ENCODE measurements at places on chromosomes 7 and 10.

DNA sequence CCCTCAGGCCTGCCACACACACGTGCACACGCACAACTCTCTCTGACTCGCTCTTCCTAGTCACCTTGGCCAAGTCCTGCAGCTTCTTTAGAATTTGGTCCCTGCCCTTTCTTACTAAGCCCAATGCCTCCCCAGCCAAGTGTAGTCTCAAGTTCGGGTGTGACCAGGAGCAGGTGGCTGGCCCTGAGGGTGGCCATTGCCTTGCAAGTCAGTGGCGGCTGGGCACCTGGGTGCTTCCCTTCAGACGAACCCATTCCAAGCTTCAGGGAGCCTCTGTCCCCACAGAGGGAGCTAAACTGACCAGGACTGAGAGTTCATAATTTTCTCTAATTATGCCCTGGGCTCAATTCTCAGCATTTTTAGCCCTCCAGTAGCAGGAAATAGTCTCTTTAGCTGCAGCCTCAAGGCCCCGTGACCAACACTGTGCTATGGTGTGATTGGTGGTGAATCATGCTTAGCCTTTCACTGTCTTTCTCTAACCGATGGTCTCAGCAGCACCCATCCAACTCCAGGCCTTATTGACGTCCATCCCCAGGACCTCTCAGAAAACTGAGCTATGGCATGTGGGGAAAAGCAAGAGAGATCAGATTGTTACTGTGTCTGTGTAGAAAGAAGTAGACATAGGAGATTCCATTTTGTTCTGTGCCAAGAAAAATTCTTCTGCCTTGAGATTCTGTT lies 34.7 kb upstream of the FXYD4 start:
- DNase-seq, result no peak

- DNase-seq, result no peak
Observed at GRCh38 chr10:113340282-113340681, 212.6 kb upstream of the HABP2 start.

- no peak for DNase-seq
Observed at GRCh38 chr7:52712938-52713337, 322.5 kb upstream of the POM121L12 start.

GRCh38 chr10:96664563-96664962 lies 55.8 kb downstream of the PIK3AP1 start:
- no peak for DNase-seq

DNA sequence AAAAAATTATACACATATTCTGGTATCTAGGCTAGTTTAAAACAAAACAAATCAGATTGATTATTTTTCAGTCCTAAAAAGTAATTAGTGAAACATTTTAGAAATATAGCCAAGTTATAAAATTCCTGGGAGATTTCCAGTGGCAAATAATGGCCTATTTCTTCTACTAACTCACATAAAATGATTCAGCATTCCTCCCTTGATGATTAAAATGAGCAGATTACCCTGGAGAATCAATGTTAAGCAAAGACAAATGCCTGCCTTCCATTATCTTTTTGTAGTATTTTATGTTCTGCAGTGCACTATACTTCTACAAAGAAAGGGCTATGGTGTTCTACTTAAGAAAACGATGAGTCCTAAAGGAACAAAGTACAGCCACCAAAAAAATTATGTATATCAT lies 53.6 kb downstream of the PARD3 start:
- DNase-seq, result no peak

DNA sequence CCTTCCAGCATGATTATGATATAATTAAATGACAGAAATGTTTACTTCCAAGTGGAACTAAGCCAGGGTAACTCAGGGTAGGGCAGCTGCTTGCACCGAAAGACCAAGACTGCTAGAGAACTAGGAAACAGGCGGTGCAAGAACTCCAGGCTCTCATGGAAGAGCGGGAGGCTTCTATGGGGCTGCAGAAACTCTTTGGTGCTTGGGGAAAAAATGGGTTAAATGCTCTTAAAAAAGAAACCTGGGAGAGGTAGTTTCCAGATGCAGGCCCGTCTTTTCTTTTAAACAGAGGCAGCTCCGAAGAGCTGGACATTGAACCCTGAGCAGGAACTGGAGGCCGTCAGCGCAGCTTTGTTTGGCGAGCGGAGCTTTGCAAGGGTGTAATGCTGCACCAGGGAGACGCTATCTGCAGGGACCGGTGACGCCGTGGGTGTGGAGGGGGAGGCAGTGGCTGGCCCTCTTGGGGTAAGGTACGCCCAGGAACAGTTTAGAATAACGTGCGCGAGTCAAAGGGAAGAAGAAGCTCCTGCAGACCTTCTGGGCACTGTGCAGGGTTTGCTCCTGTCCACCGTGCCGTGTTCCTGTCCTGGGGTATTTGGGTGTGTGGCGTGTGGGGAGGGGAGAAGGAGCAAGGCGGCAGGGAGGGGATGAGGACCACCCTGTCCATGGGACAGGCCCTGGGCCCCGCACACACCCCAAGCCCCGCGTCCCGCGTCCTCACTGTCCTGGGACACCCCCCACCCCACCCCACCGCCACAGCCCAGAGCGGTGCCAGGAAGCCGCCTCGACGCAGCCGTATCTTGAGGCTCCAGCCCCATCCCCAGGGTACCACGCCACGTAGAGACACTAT lies 59.0 kb downstream of the EGFR start:
- no peak for DNase-seq

- no peak for DNase-seq
Observed at GRCh38 chr7:35987016-35987415, 166.0 kb upstream of the EEPD1 start.

DNA sequence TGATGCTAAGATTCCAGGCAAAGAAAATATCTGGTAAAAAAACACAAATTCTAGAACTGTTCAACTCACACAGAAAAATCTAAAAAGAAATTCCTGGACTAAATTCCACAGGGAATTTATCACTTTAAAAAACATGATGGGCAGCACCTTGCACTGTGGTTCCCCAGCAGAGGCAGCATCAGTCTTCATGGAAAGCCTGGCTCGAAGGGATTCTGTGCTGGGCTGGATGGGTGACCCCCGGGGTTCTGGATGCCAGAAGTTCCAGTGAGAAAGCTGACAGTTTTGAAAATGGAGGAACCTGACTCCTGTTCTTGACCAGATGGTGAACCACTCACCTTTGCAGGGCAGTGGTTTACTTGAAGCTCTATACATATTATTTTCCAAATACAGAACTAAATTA lies 52.0 kb downstream of the RAB11FIP2 start:
- no peak for DNase-seq

DNA sequence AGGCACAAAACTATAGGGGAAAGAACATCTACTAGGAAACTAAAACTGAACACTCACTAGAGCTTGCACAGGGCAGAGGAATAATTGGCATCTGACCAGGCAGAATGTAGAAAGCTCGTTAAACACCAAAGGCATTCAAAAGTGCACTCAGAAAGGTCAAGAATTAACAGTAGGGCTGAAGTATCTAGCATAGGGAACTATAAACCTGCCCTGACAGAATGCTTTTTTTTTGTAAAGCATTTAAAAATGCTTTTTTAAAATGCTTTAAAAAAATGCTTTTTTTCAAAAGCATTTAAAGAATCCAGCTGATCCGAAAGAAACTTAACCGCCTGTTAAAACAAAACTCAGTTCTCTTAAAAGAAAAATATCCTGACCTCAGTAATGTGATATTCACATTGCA lies 74.6 kb upstream of the EGFR start:
- no peak for DNase-seq

DNA sequence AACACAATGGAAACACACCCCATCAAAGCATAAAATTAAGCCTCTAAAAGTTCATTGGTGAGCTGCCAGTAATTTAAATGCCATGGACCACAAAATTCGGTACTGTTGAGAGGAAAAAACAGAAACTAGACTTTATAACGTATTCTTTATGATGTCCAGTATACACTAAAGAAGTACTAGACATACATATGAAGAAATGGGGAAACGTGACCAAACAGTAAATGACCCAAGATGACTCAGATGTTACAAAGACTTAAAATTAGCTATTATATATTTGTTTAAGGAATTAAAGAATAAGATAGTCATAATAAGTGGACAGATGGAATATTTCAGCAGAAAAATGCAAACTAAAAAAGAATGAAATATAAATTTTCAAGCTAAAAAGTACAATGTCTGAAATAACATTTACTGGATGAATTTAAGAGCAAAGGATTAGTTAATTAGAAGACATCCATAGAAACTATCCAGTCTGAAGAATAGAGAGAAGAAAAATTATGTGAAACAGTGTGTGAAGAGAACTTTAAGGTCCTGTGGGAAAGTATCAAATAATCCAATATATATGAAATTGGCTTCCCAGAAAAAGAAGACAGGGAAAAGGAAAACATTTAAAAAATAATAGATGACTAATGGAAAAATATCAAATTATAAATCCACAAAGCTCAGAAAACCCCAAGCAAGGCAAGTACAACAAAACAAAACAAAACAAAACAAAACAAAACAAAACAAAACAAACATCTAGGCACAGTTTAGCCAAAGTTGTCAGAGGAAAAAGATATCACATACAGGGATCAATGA lies 69.4 kb downstream of the SAMD9 start:
- DNase-seq, result no peak

DNA sequence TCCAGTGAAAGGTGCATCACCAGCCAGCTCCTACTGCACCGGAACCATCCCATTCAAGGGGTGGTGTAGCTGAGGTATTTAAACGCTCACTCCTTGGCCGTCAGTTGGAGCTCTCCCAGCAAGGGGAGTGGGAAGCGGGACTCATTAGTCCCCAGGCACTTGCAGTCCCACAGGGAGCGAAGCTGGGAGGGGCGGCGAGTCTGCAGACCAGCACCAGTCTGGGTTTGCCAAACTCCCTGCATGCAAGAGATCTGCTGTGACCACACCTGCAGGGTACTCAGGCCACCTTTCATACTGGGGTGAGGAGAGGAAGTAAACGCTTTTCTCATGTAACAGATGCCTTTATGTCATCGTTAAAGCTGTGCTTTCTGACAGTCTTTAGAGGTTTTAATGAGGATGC lies 187.9 kb downstream of the PTPRN2 start:
- DNase-seq, result no peak

All from H4 (cell line).